ENCODE measurements at places on chromosomes 13 and 19.

- no peak for DNase-seq
Observed at GRCh38 chr19:46068345-46069258, 27.8 kb upstream of the IGFL4 start.

DNA sequence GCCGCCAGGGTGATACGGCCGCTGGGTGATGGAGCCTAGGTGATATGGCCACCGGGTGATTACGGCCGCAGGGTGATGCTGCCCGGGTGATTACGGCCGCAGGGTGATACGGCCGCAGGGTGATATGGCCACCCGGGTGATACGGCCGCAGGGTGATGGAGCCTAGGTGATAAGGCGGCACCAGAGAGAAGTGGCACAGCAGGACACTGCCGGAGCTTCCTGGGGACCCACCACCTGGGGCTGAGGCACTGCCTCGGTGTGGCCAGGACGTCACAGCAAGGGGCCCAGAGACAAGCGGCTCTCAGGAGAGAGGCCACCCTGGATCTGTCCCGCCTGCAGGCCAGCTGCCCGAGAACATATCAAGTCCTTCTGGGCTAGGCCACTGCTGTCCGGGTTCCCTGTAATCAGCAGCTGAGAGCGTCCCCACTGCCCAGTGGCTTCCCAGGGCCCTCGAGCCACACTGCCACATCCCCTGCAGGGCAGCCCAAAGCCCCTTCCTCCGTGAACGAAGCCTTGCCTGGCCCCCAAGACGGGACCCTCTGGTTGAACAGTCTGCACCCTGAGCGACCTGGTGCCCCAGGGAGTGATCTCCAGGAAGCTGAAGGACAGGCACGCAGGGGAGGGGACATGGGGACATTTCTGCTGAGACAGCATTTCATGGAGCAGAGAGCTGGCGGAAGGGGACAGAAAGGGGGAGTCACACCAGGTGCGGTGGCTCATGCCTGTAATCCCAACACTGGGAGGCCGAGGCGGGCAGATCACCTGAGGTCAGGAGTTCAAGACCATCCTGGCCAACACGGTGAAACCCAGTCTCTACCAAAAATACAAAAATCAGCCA lies 22.1 kb downstream of the ZNF787 start:
- no peak for DNase-seq

DNA sequence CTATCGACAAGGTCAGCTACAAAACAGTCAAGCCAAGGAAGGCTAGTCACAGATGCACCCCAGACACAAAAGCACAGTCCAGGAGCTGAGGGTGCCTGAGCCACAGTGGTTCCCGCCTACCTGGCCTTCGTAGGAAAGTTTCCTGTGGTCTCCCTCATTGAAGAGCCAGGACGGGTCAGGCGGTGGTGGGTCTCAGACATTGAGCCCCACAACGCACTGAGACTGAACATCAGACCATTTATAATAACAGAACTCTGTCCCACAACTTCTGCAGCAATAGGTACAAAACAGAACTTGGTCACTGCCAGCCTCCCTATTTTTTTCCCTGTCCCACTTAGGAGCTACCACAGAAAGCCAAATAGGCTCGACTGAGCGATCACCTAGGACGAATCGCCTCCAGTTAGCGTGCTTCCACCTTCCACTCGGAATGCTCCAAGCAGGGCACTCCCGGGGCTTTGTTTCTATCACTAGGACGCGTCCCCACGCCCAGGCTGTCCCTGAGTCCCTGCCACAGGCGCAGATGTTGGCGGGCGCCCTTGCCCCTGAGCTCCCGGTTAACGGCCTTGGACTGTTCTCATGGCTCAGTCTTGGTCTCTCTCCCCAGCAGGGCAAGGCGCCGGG lies 640 bp upstream of the ZNF544 start:
- no peak for DNase-seq

GRCh38 chr13:42906257-42906656 lies 85.8 kb downstream of the EPSTI1 start:
- no peak for DNase-seq

DNA sequence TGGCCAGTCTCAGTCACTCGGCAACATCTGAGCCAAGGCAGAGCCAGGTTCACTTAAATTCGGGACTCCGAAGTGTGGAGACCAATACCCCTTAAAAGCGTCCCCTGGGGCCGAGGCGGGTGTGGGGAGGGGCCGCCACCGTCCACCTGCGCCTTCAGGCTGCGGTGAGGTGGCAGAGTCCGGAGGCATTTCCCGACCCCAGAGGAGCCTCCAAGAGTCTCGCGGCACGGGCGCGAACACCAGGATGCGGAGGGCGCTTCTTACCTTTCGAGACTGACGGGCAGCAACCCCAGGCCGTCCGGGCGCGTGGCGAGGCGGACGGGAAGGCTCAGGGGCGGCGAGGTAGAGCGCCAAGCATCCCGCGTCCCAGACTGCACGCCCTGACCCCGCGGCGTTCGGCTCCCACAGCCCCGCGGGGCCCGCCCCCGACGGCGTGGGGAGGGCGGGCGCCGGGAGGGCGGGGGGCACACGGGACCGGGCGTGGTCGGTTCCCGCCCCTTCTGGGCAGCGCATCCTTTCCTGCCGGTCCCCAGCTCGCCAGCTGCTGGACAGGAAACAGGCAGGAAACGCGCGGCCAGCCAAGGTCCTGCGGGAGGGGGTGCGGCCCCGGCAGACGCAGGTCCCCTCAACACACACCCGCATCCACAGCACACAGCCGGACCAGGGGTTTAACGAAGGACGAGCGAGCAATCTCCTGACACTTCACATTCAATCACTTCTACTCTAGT lies at the start of gene THSD1:
TSS of gene THSD1 (minus strand) at position 406 of the 728 bp plus-strand sequence. CDS start 3,572 bp downstream, outside the sequence.
- peak; percentile 83 for DNase-seq

DNA sequence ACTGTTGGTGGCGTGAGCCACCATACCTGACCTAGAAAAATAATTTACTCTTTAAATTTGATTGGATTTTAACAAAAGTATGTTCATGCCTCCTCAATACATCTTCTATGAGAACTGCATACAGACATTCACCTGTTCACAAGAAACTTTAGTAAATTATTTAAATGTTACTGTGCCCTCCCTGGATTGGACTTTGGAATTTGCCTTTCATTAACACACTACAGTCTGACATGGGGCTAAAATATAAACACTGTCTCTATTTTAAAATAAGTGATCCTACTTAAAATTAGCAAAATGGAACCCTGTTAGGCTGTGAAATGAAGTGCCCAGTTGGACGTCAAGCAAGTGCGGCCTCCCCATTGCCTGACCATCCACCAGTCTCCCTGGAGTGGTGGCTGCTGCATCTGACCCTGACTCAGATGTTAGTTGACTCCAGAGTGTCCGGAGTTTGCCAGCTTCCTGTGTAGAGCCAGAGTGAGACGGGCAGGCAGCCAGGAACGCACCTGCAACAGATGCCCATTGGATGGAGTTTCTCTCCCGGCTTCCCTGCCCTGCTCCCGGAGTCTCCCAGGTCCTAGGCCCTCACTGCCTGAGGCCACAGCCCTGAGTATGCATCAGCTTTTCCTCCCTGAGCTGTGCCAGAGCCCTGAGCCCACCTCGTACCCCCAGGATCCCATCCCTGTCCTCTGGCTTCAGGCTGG lies 45.9 kb upstream of the ATP11A start:
- DNase-seq, result no peak

GRCh38 chr13:110347535-110348308 lies 40.6 kb downstream of the COL4A2 start:
- no peak for DNase-seq

DNA sequence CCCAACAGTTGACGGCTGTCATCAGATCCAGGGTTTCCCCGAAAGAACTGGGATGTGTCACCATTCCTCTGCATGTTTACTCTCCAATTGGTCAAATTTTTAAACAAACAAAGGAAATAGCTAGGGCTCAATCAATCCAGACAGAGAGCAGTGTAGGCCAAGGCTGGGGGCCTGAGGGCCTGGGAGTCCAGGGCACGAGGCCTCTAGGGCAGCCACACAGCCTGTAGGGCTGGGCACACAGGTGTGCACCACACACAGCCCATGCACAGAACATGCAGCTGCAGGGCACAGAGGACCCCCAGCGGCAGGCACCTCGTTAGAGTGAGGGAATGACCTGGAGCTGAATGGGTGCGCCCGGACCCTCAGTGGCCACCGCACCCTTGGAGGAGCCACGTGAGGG lies 9.5 kb downstream of the MIER2 start:
- no peak for DNase-seq

GRCh38 chr19:45827459-45828093 lies 12.5 kb upstream of the RSPH6A start:
- DNase-seq, result no peak

- DNase-seq, result no peak
Observed at GRCh38 chr19:47691782-47692181, 21.4 kb upstream of the EHD2 start.

All from lung (tissue), 17 donors.